ENCODE measurements at places on chromosomes 11 and 22.
A peak's percentile ranks its signal among the peaks of the same experiment; 100 is the strongest.

- peak; percentile 17 for DNase-seq
Measured at GRCh38 chr11:44537679-44538078, 27.8 kb upstream of the CD82 start.

- DNase-seq, result no peak
Measured at GRCh38 chr11:30705913-30706675, 119.9 kb upstream of the MPPED2 start.

DNA sequence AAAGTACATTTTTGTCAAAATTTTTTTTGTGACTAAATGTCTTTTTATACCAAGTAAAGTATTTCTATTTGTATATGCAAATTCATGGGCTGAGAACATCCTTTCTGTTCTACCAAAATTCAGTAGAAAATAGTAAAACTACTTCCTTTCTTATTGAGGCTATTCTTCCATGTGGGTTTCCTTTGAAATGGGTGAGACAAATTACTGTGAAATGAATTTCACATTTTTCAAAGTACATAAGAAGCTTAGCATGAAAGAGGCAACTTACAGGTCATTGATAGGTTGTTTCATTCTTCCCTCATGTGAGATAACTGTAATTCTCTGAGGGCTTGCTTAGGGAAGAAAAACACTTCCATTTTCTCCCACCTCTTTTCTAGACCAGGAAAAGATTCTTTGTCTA is 1.0 kb upstream of the OR6X1 start:
- no peak for DNase-seq

GRCh38 chr11:126917531-126918204 is 82.9 kb downstream of the KIRREL3 start:
- DNase-seq, result peak; percentile 89

DNA sequence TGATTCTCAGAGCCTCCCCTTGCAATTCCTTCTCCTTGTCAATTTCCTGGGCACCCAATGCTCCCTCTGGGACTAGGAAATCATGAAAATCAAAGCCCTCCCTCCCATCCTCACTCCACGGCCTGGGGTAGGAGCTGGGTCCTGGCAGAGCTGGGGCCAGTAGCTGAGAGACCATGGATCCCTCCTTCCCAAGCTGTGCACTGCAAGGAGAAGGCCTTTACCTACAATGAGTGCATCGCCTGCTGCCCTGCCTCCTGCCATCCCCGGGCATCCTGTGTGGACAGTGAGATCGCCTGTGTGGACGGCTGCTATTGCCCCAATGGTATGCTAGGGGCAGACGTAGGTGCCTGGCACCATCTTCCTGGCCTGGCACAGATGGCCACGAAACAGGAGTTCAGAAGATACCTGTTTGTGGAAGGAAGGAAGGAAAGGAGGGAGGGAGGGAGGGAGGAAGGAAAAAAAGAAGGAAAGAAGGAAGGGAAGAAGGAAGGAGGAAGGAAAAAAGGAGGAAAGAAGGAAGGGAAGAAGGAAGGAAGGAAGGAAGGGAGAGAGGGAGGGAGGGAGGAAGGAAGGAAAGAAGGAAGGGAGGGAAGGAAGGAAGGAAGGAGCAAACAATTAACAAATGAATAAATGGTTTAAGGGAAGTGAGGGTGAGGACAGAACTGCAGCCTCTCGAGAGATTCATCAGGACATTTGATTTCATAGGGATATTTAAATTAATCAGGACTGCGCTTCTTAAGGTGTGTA is 12.5 kb downstream of the OTOG start:
- DNase-seq, result no peak

DNA sequence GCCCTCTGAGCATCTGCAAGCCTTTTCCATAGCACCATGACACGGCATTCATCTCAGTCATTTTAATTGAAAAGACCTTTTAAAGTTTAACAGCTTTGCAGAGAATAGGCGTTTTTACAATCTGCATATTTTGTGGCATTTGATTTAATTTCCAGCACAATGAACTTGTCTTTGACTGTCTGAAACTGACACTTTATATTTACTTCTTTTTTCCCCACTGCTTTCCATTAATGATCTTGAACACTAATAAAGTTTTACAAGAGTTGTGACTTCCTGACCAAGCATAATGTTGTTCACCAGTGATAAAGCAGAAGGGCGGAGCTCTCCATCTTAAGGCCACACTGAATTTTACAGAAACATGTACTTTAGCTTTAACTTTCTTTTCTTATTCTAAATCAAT is 548.7 kb downstream of the FAM181B start:
- DNase-seq, result no peak
